ENCODE measurements at places on chromosomes 13 and 19.

DNA sequence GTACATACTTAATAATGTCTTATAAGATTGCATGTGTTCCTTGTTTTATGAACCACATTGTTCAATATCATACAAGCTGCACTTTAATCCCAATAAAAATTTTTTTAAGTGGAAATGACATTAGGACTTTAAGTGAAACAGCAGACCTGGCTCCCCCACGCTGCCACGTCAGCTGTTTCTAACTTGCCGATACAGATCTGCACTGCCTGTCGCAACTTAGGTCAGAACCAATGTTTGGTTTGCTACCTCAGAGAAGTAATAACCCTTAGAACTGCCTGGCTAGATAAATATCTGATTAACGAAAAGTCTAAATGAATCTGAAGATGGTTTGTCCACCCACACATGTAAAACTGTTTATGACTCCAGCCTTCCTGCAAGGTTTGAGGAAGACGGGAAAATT lies 327.5 kb upstream of the DACH1 start:
- no peak for DNase-seq

DNA sequence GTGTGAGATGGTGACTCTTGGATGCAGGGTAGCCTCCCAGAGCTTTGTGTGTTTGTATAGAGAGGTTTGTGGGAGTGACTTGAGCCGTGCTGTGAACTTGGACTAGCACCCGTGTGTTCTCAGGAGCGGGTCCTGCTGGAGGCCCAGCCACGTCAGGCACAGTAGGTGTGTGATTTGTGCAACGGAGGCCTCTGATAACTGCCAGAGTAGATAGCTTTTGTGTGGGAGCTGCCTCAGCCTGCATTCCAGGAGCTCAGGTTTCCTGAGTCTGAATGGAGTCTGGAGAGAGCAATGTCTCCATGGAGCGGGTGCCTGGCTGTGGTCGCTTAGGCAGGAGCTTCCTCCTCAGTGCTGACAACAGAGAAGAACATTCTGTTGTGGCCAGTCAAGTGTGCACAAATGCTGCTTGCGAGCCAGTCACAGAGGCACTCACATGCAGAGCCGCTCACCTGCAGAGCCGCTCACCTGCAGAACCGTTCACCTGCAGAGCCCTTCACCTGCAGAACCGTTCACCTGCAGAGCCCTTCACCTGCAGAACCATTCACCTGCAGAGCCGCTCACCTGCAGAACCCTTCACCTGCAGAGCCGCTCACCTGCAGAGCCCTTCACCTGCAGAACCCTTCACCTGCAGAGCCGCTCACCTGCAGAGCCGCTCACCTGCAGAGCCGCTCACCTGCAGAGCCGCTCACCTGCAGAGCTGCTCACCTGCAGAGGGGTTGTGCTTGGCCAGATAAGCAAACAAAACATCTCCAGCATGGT lies 32.6 kb downstream of the TFDP1 start:
- DNase-seq: no peak

DNA sequence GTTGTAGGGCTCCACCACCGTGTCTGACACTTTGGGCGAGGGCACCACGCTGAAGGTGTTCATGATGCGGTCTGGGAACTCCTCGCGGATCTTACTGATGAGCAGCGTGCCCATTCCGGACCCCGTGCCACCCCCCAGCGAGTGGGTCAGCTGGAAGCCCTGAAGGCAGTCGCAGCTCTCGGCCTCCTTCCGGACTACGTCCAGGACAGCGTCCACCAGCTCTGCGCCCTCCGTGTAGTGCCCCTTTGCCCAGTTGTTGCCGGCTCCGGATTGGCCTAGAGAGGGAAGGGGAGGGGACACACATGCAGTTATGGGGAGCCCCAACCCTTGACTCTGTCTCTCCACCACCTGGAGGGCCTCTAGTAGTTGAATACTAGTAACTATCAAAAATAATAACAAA lies 6.2 kb downstream of the TUBB4A start:
- DNase-seq: no peak

GRCh38 chr13:84847107-84847506 lies 952.1 kb downstream of the SLITRK6 start:
- no peak for DNase-seq

DNA sequence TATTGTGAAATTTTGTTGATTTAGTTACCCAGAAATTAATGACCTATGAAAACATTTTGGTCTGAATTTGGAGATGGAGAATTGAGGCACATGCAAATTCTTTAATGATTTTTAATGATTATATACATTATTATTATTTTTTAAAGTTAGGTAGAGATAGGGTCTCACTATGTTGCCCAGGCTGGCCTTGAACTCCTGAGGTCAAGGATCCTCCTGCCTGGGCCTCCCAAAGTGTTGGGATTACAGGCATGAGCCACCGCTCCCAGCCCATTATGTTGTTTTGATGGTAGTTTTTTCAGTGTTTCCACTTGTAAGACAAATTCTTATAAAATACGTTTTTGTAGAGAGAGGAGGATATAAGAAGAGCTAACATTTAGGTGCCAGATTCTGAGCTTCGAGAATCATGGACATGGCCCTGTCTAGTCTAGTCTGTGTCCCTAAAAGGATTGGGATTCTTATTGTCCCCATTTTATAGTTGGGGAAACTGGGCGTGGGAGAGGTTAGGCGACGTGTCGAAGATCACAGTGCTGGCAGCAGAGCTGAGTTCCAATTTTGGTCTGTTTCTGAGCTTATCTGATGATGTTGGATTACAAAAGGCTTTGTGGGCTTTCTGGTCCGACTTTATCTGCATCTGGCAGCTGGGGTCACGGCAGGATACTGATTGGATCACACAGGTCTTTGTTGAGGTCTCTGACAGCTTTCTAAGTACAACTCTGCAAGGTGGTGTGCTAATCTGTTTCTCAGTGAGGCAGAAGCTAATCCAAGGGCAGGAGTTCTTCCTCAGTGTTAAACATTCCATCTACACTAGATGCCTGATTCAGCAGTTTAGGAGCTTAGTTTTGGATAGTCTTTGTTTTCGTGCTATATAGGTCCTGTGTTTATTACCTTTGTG lies 7.5 kb upstream of the WDR88 start:
- no peak for DNase-seq

DNA sequence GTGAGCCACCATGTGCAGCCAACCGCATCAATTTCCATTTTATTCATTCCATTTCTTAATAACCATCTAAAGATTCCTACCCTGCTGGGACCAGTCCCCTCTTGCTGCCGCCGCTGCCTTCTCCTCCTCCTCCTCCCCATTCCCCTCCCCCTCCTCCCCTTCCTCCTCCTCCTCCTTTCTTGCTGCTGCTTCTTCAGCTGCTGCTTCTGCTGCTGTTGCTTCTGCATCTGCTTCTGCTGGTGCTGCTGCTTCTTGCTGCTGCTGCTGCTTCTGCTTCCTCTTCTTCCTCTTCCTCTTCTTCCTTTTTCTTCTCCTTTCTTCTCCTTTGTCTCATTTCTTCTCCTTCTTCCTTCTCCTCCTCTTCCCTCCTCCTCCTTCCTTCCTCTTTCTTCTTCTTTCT lies 20.0 kb upstream of the SPRYD7 start:
- no peak for DNase-seq

GRCh38 chr13:36148446-36148845 lies 17.3 kb upstream of the DCLK1 start:
- no peak for DNase-seq

- no peak for DNase-seq
Observed at GRCh38 chr13:45036206-45036605, 46.9 kb downstream of the GPALPP1 start.

DNA sequence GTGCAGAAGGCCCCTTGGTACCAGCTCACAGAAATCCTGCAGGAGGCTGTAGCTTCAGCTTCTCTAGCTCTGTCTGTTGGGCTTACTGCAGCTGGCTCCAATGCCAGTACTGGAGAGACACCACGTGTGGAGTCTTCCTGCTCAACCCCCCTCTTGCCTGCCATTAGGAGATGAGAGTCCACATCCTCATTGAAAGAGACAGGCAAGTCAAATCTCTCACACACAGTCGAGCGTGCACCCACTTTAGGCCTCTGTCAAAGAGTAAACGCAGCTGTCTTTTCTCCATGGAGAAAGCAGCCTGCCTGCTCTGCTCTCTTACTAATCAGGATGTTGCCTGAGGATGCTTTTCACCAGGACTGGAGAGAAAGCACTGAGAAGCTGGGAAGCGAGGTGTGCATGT lies 523.0 kb upstream of the NBEA start:
- no peak for DNase-seq

GRCh38 chr13:26784704-26785639 lies 24.4 kb upstream of the GPR12 start:
- no peak for DNase-seq

- DNase-seq: no peak
Observed at GRCh38 chr13:27556109-27556508, 64.2 kb downstream of the LNX2 start.

GRCh38 chr19:36115453-36116343 lies at the start of gene TBCB:
TSS of gene TBCB (plus strand) at chr19:36115468. CDS start at chr19:36115561, 93 bp downstream.
- DNase-seq: peak; percentile 73

DNA sequence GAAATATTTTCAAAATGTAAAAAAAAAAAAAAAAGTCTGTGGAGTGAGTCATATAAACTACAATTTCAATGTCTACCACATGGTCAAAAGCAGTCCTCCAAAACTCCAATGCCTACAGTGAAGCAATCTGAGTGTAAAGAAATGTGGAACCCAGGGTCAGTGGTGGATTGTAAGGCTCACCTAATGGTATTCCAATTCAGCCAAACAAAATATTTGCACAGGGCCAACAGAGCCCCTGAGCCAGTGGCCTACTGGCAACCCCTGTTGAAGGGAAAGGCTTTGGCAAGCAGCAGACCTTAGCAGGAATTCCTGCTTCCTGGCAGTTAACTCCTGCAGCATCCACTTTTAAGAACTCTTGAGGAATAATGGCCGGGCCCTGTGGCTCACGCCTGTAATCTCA lies 3.4 kb downstream of the DNMT1 start:
- no peak for DNase-seq

DNA sequence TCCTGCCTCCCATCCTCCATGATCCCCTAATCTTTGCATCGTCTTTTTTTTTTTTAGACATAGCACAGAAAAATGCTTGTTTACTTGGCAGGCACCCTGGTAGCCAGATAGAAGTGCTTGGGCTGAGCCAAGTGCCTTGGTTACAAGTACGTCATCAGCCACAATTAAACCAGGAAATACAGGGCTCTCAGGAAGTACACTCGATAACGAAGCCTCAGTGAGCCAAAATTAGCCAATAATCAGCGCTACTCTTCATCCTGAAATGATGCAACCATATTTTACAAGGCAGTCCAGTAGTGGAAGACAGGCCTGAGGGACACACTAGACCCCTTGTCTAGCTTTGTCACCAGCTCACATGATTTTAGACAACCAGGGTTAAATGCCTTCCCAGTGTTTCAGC lies 194.0 kb upstream of the NBEA start:
- no peak for DNase-seq

DNA sequence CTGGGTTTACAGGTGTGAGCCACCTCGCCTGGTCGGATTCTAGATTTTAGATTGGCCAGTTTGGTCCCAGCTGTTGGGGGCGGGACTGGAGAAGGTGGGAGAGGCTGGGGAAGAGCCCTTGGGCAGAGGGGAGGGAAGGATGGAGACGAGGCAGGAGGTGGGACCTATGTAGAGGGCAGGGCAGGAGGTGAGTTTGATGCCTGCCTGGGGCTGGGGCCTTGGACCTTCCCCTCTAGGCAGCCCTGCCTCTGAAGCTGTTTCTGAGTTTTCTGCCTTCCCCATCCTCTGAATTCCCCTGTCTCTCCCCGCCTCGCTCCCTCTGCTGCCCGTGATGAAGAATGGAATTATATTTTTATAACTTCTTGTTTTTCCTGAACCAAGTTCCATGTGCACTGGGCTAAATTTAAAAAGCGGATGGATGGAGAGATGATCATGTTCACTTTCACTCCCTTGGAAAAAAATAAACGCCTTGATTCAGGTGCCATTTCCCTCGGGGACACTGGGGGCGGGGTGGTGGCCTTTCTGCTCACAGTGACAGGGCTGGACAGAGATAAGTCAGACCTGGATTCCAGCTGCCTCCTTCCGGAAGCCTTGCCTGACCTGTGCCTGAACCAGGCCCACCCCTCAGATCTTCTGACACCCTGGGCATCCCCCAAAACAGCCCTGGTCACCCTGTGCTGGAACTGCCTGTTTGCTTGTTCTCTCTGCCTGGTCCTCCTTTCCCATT lies 16.5 kb upstream of the TNFAIP8L1 start:
- DNase-seq: no peak

DNA sequence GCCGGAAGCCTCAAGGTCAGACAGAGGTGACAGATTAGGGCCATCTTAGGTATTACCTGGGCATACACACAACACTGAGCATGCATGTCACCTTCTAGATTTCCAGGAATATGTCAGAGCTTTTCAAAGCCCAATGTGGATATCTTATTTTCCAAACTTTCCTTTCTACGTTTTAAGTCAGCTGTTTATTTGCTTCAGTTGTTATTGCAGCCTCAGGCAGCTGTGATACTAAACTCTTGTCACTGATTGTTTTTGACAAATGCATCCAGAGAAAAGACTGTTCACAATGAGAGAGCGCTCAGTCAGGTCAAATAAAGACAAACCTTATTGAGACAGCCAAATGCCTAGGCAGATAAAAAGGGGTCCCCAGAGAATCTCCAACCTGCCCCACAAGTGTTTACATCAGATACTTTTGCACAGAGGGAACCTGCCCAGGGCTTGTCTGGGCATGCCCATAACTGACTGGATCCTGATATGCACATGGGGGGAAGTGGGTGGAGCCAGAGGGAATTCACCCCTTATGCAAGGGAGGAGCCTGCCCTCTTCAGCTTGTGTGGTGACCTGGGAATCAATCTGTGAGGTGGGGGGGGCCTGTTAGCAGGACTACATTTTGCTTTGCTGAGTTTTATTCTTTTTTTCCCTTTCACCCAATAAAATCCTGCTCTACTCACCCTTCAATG lies 28.5 kb downstream of the MED4 start:
- DNase-seq: no peak

DNA sequence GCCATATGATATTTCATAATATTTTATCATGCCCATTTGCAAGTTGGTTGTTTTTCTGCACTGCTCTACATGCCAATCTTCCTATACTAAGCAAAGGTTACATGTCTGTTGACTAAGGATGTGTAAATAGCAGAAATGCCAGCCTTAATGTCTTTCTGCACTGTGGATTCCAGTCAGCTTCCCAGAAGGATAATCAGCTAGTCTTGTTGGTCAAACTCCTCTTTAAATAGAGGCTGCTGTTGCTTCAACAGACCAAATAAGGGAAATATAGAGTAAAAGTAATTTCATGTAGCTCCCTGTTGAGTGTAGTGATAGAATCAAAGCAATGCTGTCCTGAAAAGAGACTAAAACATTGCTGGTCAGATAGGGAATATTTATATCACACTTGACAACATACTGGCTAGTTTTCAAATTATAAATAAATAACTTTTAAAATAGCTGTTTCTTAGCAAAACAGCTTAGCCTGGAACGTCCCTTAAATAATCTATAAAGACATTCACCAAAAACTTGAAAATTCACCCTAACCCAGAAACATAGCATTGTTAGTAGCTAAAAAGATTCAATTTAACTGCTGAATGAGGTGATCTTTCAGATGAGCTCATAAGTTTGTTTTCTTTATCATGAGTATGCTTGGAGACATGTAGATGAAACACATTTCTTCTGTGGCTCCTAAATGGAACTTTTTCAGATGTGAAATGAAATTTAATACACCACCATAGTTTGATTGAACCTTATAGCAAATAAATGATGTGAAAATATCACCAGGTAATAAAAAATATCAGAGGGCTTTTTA lies 56.6 kb downstream of the FRY start:
- no peak for DNase-seq

GRCh38 chr13:29589967-29590366 lies 5.5 kb downstream of the SLC7A1 start:
- DNase-seq: no peak
